ENCODE measurements at places on chromosomes 5 and 9.

GRCh38 chr5:78060421-78060820 is 234.1 kb downstream of the AP3B1 start:
- no peak for DNase-seq

GRCh38 chr9:93061791-93062763 is 3.6 kb downstream of the SUSD3 start:
- no peak for DNase-seq

DNA sequence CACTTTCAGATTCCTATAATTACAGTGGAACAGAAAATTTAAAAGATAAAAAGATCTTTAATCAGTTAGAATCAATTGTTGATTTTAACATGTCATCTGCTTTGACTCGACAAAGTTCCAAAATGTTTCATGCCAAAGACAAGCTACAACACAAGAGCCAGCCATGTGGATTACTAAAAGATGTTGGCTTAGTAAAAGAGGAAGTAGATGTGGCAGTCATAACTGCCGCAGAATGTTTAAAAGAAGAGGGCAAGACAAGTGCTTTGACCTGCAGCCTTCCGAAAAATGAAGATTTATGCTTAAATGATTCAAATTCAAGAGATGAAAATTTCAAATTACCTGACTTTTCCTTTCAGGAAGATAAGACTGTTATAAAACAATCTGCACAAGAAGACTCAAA is 29.5 kb downstream of the ZFYVE16 start:
- DNase-seq = no peak

GRCh38 chr5:60700416-60700757 is 421 bp upstream of the DEPDC1B start:
- DNase-seq = no peak

- no peak for DNase-seq
These were observed 252.6 kb downstream of the MED10 start for GRCh38 chr5:6125781-6126180.

DNA sequence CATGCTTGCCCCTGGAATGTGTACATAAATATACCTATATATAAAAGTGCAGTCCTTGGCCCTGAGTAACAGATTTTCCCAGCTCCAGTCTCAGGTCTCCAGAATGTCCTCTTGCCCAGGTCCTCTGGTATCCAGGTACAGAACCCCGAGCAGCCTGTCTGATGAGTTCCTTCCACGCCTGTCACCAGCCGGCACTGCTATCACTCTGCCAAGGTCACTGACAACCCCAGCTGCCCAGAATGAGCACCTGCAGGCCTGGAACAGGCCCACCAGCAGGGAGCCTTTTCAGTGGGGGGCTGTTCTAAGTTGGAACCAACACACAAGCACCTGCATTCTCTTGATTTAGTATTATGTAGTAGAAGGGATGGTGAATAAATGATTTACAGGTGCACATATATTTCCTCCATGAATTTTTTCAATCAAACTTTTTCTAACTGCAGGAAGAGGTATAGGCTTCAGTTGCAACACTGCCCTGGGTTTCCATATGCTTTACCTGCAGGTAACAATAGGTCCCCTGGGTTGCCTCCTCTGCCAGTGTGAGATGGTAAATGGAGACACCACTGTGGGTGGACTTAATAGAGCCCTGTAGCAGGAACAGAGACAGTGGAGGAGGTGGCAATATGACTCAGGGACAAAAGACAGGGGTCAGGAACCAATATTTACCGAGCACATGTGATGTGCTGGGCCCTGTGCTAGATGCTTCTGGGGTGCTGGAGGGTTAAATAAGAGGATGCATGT is 291.9 kb downstream of the SPOCK1 start:
- peak; percentile 51 for DNase-seq

- peak; percentile 4 for DNase-seq
These were observed 9.7 kb upstream of the URM1 start for GRCh38 chr9:128361296-128361985.

- peak; percentile 97 for DNase-seq
These were observed at the start of gene ELAVL2 for GRCh38 chr9:23826120-23826629. TSS of gene ELAVL2 (minus strand) at chr9:23826240. CDS start at chr9:23762234, 64,006 bp downstream.

DNA sequence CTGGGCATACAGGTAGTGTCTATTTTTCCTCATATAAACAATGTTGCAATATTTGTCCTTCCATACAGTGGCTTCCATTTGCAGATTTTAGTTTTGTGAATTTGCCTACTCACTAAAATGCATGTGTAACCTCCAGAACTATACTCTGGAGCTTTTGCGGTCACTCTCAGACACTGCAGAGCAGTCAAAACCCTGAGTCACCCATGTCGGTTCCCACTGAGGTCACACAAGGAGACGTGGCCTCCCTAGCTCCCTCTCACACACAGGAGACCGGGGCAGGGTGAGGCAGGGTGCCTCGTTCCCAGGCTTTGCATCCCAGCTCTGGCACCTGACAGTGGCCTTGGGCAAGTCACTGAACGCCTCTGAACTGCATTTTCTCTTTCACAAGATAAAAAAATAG is 55.5 kb upstream of the ZNF354A start:
- DNase-seq = no peak

DNA sequence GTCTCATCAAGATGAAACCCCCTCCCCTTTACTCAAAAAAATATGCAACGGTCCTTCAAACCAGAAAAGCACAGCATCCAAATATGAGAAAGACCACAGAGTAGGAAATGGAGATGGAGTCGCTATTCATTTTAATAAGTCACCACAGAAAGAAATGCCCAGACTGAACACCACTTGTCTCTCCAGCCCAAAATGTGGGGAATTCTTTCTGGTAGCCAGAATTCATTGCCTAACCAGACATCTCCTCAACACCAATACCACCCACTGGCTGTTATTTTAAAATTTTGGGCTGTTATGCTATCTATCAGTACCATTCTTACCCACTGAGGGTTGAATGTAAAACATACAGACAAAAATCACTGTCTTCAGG is 100.1 kb downstream of the SUSD1 start:
- no peak for DNase-seq

- DNase-seq = no peak
These were observed 51.3 kb upstream of the RGMB start for GRCh38 chr5:98722188-98722587.

DNA sequence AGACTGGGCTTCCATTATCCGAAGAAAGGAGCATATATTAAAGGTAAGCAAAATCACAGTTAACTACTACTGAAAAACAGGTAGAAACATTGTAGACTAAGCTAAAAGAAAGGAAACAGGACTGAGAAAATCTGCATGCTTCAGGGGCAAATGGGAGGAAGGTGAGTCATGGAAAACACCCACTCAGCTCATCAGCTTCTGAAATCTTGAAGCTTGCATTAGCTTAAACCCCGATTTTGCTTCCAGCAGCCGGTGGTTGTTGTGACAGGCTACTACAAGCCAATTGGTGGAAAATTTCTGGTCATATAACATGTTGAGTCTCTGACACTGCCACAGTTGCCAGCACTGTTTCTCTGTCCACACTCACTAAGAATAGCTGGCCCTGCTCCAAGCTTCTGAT is 179.6 kb upstream of the PUM3 start:
- DNase-seq = no peak

DNA sequence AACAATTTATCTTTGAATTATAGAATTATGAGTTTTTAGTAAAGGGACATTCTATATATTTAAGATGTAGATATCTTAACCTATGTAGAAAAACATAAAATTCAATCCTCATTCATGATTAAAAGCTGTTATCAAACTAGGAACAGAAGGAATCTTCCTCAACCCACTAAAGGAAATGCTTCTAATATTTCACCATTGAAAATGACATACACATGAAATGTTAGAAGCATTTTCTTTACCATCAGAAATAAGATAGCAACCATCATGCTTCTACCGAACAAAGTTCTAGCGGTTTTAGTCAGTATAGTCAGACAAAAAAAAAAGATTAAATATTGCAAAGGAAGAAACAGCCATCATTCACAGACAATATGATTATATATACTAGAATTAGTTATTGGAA is 32.2 kb downstream of the SHOC1 start:
- DNase-seq = no peak

GRCh38 chr9:806285-807156 is 35.0 kb upstream of the DMRT1 start:
- no peak for DNase-seq

DNA sequence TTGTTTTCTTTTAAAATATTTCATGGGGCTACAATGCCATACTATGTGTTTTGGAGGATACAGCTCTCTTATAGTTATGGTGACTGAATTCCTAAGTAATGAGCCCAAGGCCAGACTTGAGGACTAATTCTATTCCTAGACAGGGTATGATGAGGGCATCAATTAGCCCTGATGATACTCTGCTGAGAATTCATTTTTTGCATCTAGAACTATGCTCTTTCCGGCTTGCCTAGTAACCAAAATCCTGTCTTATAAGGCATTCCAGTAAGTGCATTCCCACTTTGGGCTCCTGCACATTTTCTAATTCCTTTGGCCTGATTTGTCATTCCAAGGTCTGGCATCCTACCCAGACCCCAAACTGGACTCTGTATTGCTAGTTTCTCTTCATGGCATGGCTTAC is 62.4 kb downstream of the MAT2B start:
- DNase-seq = no peak

- DNase-seq = no peak
These were observed 18.2 kb upstream of the IL7R start for GRCh38 chr5:35838370-35839042.

DNA sequence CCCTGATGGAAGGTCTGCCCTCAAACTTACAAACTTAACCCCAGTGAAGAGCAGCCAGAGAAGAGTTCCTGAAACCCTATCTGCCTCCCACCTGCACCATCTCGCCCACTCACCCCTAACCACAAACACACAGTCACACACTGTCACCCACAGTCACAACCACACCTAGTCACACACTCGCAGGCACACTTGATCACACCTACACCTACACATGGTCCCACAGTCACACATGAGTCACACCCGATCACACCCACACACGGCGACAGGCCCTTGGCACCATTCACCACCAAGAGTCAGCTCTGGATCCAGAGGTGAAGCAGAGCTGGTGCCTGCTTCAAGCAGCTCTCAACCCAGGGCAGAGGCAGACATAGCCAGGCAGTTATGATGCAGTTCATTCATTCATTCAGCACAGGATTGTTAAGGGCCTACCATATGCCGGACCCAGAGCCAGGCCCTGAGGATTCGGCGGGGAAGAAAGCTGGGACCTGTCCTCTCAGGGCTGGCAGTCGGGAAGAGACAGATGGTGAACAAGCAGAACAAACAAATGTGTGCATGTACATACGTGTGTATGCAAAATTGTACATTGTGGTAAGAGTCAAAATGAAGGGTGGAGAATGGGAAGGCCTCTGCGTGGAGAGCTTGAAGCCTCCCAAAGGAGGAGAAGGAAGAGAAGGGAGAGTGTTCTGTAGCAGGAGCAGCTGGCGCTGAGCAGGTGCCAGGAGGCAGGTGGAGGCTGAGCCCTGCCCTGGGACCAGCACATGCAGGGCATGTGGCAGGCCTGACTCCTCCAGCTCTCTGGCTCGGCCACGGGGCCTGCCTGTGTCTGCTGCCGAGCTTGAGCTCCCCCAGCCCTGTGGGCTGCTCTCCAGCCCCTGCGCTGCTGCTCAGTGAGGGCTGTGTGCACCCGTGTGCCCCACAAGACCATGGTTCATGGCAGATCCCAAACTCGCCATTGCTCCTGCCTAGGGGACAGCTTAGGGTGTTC is 6.4 kb downstream of the TSPAN17 start:
- DNase-seq = no peak

Data from COR-L47 (cell line).